ENCODE measurements at places on chromosomes 1 and 21.

DNA sequence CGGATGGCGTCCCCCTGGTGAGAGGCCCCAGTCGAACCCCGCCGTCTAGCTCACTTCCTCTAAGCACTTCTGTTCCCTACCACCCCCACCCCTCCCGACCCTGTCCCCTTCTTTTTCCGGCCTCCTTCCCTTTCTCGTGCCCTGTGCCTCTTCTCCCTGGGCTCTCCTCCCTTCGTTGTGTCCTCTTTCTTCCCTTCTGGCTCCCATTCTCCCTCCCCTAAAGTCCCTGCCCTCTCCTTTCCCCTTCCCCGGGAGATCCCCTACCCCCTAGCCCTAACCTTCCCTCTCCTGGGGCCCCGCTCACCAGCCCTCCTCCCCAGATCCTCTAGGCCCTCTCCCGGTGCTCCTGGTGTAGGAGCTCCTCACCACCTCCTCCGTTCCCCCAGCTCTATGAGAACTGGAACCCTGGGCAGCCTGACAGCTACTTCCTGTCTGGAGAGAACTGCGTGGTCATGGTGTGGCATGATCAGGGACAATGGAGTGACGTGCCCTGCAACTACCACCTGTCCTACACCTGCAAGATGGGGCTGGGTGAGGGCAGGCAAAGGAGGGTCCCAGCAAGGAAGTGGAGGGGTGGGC, 15.9 kb downstream of the BCAN start:
- DNase-seq = no peak

- no peak for DNase-seq
Measured at GRCh38 chr1:39310015-39310414, 105.5 kb downstream of the MACF1 start.

DNA sequence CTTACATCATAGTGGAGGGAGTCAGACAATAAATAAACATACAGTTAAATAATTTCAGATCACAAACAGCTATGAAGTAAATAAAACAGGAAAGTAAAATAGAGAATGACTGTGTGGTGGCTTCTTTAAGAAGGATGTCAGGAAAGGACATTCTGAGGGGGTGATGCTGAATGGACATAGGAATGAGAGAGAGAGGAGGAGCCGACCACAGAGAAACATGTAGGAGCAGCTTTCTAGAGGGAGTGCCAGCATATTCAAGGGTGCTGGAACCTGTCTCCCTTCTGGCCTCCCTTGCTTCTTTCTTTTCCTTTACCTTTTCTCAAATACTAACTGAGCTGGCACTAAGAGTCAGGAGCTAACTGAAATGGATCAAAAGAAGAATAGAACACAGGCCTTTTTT, 20.5 kb upstream of the BCL10 start:
- DNase-seq = no peak

- DNase-seq = no peak
Measured at GRCh38 chr1:24535021-24535424, 20.9 kb upstream of the NCMAP start.

Data from NCI-H1092 treated with DMSO at 0.1 percent for 48 hours (cell line).